ENCODE measurements at places on chromosomes 11 and 22. TPM values are rescaled to one million over a fixed set of nuclear protein-coding genes. Genes with fewer than 3 reads are reported as not detected.

GRCh38 chr22:49933236-49934159 is 15.1 kb downstream of the CRELD2 start:
- DNase-seq, result no peak

GRCh38 chr11:68372114-68372513 is 59.7 kb downstream of the LRP5 start:
- DNase-seq, result no peak

DNA sequence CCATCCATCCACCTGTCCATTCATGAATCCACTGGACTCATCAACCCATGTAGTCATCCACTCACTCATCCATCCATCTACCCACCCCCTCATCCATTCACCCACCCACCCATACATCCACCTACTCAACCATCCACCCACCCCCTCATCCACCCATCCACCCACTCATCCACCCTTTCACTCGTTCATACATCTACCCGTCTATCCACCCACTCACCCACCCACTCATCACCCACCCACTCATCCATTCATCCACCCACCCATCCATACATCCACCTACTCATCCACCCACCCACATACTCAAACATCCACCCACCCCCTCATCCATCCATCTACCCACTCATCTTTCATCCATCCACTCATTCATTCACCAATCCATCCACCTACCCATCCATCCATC is 37.7 kb downstream of the RTL6 start:
- no peak for DNase-seq

OR56A1 gene
- not detected for polyA plus RNA-seq

DNA sequence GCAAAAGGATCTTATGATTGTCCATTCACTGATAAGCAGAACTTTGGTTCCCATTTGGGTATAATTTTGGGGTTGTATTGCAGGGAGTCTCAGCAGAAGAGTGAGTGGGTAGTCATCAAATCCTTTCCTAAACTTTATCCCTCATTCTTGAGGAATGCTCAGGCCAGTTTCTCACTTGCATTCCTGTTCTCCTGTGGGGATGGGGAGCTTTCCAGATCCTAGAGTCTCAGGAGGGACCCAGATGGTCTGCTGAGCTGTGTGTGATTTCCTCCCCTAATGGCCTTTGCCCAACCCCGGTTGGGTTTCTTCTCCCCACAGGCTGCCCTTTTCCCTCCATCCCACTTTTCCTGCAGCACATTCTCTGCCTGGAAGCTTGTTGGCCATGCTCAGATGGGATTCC is 79.9 kb downstream of the MIAT start:
- no peak for DNase-seq

NXPE4 gene
- not detected for polyA plus RNA-seq

DNA sequence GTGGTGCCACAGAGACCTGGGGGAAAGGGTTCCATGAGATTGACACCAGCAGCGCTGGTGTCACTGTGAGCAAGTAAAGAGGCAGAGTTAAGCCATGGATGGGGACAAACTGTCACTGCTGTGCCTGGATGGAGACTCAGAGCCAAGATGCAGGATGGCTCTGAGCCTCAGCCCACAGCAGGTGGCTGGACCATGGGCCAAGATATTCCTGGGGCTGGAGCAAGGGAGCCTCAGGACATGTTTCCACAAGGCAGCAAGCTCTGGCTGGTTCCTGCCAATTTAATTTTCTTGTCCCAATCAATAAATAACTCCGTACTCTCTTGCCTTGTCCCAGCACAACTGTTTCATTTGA is 23.0 kb downstream of the MYO18B start:
- DNase-seq, result no peak

NOX4 gene
- 1.1 TPM for polyA plus RNA-seq

DNA sequence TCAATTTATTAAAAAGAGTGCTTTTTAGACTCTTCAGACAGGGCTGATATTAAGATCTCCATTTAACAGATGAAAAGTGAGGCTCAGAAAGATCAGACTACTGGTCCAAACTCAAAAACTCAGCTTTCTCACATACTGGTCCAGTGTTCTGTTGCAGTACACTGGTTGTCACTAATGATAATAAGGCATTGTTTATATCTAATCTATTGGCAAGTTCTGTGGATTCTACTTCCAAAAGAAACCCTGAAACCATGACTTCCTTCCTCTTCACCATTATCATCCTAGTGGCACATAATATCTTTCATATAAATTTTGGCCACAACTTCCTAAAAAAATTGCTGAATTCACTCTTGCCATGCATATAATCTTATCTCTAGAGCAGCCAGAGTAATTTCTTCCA is 36.9 kb downstream of the F2 start:
- no peak for DNase-seq

DNA sequence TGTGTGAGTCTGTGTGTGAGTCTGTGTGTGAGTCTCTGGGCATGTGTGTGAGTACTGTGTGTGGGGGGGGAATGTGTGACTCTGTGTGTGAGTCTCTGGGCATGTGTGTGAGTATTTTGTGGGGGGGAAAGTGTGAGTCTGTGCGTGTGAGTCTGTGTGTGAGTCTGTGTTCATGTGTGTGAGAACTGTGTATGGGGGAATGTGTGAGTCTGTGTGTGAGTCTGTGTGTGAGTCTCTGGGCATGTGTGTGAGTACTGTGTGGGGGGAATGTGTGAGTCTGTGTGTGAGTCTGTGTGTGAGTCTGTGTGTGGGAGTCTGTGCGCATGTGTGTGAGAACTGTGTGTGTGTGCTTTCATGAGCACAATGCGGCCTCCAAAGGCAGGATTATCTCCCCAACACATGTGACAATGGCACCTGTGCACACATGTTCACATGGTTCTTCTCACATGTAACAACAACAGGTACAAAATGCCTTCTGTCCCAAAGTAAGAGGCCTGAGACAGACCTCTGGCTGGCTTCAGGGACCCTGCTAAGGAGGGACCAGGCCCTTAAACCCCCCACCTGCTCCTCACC is 1.6 kb downstream of the CD5 start:
- no peak for DNase-seq

RIC8A gene
- polyA plus RNA-seq, result 90.8 TPM

GRCh38 chr22:48651036-48651890 is 1176.4 kb downstream of the BRD1 start:
- no peak for DNase-seq

ANGPTL5 gene
- 0.51 TPM for polyA plus RNA-seq

DNA sequence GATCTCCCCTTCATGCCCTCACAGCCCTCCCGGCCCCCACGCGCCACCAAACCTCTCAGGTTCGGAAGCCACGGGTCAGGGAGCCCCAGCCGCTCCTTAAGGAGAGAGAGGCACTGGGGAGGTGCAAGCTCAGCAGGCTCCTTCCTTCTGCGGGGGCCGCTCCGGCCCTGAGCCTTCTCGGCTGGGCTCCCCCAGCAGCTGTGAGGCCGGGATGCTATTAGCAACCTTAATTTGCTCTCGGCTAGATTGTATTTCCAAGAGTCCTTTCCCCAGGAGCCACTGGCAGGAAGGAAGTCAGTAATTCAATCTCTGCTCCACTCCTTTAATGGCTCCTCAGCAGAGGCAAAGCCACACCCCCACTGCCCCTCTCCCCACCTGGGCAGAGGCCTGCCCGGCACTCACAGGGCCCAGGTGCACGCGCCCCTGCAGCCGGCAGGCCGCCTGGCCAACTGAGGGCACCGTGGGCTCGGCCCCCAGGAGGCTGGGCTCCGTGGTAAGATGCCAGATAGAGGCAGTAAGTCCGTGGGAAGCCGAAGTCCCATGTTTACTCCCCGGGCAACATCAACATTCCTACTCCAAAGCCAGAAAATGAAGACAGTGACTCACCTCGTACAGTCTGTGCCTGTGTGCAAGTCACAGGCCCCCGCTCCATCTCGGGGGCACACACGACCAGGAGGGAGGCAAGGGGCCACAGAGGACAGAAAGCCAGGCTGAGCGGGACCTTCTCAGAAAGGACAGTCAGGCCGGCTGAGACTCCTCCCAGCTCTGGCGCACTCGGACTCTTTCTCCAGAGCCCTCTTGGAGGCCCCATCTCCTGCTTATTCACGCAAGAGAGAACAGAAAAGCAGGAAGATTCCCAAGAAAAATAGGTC is 5.2 kb downstream of the IGSF9B start:
- no peak for DNase-seq

- DNase-seq, result no peak
These were observed 101.6 kb downstream of the CSNK2A3 start for GRCh38 chr11:11251394-11251970.

DNA sequence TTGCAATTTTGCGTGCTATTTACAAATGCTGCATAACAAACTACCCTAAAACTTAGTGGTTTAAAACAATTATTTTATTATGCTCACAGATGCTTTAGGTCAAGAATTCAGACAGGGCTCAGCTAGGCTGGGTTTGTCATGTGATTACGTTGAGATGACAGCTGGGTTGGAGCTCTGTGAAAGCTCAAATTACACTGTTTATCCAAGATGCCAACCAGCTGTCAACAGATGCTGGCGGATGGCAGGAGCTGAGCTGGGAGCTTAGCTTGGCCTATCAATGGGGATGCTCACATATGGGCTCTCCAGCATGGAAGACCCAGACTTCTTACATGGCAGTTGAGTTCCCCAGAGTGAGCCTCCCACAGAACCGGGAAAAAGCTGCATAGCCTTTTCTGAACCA is 62.7 kb downstream of the STK33 start:
- no peak for DNase-seq

Measured in urinary bladder (tissue), 4 donors.